Thyroid gland (tissue), 4 donors: ENCODE measurements at places on chromosomes 3 and 15.

- peak; percentile 97 for DNase-seq
Observed at GRCh38 chr3:64685800-64686445, 1.9 kb downstream of the ADAMTS9 start.

DNA sequence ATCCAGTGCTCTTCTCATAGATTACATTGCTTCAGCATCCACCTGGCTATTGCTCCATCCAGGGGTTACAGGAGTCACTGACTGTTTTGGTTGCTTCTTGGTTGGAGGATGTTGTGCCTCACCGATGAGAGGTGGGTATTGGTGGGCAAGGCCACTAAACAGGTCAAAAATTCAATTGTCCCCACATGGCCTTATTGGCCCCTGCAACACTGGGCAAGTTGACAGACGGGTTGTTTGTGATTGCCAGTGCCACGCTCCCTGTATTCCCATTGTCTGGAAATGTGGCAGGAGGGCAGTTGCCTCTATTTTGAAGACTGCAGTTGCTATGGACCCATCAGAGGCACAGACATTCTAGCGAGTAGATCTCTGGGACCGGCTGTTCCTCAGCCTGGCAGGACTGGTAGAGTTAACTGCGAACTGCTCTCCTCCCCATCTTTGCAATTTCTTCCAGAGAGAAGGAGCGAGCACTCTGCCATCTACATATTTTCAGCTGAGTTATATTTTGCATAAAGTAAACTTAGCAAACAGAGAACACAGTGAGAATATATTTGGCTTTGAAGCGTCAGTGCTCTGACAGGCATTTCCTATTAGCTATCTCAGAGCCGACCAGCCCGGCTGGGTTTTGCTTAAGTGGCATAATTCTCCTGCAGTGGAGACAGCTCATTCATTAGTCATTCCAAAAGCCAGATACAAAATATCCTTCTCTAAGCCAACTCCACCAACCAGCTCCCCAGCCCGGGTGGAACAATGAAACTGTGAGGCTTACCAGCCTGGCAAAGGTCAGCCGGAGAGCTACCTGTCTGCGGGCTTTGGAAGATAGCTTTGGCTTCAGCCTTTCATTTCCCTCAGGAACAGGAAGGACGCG, 26.0 kb upstream of the MAGEF1 start:
- DNase-seq = no peak

DNA sequence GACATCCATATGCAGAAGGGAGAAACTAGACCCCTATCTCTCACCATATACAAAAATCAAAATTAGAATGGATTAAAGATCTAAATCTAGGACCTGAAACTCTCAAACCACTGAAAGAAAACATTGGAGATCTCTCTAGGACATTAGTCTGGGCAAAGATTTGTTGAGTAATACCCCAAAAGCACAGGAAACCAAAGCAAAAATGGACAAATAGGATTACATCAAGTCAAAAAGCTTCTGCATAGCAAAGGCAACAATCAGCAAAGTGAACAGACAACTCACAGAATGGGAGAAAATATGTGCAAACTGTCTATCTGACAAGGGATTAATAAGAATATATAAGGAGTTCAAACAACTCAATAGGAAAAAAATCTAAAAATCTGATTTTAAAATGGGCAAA, 54.8 kb downstream of the MYO9A start:
- no peak for DNase-seq

GRCh38 chr15:94282269-94283250, 51.2 kb downstream of the MCTP2 start:
- DNase-seq = no peak

DNA sequence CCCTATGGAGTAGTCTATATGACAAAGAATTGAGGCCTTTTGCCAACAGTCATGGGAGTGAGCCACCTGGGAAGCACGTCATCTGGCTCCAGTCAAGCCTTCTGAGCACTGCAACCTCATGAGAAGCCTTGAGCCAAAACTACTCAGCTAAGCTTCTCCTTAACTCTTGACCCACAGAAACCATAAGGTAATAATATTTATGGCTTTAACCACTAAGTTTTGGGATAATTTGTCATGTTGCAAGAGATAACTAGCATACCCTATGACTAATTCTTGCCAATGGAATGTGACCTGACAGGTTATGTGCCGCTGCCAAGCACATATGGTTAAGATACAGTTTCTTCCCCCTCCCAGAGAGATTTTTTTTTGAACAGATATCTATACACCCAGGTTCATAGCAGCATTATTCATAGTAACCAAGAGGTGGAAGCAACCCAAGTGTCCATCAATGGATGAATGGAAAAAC, 11.8 kb upstream of the SLC6A11 start:
- no peak for DNase-seq

- no peak for DNase-seq
Observed at GRCh38 chr3:52879581-52879980, 17.8 kb downstream of the STIMATE start.

GRCh38 chr3:50455161-50456018, 48.0 kb downstream of the CACNA2D2 start:
- no peak for DNase-seq
